Activated CD8-positive, alpha-beta T cell treated with anti-CD3 and anti-CD28 coated beads for 36 hours (primary cell): ENCODE measurements at places on chromosomes 12 and 14.

DNA sequence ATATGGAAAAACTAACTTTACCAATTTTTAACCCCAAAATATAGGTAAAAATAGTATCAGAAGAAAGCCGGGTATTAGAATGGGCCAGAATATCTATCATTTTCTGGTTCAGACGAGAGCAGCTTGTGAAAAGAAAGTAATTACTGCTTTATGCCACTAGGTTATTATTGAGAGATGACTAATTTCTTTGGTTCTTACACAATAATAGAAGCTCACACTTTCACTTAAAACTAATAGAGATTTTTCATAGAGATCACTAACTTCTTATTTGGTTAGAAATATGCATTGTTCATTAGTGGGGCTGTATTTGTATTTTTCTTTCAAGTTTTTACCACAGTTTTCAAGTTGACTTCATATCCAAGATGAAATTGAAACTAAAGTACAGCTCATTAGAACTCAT lies 1241.2 kb upstream of the FLRT2 start:
- no peak for DNase-seq

- no peak for DNase-seq
Measured at GRCh38 chr14:23346693-23347405, 5.8 kb downstream of the SLC22A17 start.

- DNase-seq, result no peak
Measured at GRCh38 chr12:32178341-32179010, 71.8 kb downstream of the BICD1 start.

DNA sequence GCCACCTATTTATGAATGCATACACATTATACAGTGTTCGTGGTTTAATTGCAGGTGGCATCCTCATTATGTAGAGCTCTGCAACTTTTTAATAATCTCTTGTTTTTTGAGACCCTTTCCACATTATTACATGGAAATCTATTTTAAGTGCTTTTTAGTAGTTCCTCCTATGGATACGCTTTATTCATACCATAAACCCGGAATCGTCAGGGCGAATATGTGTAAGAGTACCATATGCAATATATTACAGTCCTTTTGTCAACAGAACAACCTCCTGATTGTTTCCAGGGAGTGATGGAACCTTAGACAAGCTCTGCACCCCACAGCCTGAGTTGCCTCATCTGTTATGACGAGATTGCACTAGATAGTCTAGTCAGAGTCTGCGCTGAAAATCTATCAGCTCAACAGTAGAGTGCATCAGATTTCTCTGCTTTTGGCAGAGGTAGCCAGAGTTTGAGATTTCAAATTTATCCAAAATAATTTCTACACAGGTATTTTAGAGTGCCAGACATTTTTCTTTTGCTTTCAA lies 33.6 kb downstream of the EID3 start:
- no peak for DNase-seq

GRCh38 chr14:29637411-29637810 lies 290.2 kb downstream of the PRKD1 start:
- no peak for DNase-seq
